Psoas muscle (tissue), 8 donors: ENCODE measurements at places on chromosomes 2 and 18. TPM values are rescaled to one million over a fixed set of nuclear protein-coding genes. Genes with fewer than 3 reads are reported as not detected.

DNA sequence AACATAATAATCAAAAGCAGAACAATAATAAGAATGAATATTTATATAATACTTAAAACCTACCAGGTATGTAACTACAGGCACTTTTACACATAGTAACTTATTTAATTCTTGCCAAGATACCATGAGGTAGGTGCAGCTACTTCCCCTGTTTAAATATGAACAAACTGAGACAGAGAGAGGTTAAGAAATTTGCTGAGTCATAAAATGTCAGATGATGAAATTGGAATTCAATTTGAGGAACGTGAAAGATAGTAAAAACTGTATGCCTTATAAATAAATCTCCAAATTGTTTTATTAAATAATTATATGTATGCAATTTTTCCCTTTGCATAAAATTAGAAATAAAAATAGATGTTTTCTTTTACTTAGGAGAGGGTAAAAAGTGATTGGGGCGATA, 1103.3 kb upstream of the NRXN1 start:
- DNase-seq, result no peak

The RIF1 gene
- 25.1 TPM for total RNA-seq

GRCh38 chr18:44819944-44820510, 139.3 kb downstream of the SETBP1 start:
- DNase-seq, result peak; percentile 95

DNA sequence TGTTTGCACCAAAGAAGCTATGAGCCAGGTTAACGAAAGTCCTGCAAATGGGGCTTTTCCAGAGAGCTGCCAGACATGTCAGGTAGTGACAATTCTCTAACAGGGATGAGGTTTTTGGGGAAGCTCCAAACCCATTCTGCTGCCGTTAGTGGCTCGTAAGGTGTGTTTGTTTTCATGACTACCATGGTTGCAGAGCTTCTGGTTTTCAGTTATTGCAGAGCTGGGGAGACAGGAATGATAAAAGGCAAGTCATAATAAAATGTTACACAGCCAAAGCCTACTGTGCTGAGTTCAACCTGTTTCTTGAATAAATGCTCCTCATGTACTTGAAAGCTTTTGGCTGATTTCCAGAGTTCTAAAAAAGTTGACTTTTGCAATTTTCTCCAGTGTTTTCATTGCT, 209.2 kb upstream of the STK17B start:
- DNase-seq, result no peak

DNA sequence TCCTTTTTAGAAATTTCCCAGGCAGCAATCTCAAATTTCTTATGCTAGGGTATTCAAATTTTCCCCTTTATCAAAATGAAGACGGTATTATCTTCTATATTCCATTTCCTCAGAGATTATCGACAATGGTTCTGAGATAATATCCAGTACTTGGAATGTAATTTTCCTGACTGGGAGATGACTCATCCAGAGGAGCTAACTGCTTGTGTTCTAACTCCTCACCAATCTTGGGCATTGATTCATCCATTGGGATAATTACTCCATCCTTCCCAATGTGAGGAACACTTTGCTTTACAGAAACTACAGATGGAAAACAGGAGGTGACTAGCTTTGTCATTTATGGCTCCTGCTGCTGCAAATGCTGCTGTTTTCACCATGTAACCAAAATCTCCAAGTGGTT, 239.4 kb upstream of the LYPD1 start:
- DNase-seq, result no peak

DNA sequence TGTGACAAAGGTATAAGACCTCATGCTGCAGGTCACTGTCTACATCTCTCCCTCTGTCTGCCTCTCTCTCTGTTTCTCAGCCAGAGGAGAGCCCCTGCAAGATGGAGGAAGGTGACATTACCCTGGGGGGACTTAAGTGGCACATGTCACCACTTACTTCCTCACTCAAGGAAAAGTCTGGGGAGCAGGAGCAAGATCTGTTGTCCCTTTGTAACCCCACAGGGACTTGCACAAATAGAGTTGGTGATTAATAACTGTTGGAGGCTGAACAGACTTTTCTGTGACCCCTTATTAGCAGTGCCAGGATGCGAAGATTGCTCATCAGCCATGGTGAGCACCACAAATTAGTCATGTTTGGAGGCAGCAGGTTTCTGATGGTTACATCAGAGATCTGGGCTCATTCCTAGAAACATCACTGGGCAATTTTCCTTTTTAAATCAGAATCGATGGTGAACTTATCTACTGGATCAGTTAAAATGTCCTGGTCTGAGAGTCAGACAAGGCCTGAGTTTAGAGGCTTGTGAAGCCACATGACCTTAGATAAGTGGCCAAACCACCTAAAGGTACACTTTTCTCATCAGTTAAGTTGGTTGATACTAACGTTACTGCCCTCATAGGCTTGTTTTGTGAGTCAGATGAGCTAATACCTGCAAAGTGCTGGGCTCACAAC, 81.2 kb upstream of the LTBP1 start:
- DNase-seq, result no peak

- DNase-seq, result no peak
Measured at GRCh38 chr2:62432407-62432806, 73.6 kb downstream of the TMEM17 start.

The RUFY4 gene
- not detected for total RNA-seq

GRCh38 chr2:83459456-83459855, 999.6 kb downstream of the SUCLG1 start:
- no peak for DNase-seq

The IL36A gene
- total RNA-seq, result not detected

DNA sequence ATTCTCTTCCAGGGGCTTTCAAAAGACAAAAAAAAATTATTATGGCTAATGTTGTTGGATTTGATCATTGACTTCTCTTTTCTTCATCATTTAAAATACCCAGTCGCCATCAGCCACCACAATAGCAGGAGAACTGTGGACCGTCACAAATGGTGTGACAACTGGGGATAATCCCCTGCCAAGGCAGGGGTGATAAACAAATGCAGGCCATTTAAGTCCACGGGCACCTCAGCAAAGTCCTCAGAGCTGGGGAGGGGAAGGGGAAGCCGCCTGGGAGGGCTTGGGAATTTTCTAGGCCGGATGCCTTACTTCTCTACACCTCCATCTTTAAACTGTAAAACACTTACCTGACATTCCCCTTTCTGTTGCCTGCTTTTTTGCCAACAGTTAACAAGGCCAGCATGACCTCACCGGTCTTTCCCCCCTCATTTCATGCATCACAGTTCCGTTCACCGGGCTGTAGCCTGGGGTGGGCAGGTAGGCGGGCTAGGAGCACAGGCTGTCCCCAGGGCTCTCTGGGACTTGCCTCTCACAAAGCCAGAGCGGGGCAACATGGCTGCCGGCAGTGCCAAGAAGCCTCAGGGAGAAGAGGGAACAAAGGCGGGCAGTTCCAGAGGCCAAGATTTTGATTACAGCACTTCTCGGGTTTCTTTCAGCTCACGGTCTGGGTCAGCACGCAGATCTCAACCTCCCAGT, 820.4 kb downstream of the BCL11A start:
- DNase-seq, result peak; percentile 47

The CCDC148 gene
- total RNA-seq, result not detected

GRCh38 chr2:166329465-166329864, 46.3 kb downstream of the SCN9A start:
- no peak for DNase-seq

The ZEB2 gene
- total RNA-seq, result 23.3 TPM

The ADD2 gene
- total RNA-seq, result 0.85 TPM

- no peak for DNase-seq
Measured at GRCh38 chr18:77487951-77488740, 238.5 kb downstream of the GALR1 start.

- no peak for DNase-seq
Measured at GRCh38 chr2:120622886-120623753, 112.5 kb upstream of the GLI2 start.

The GNLY gene
- total RNA-seq, result 20.0 TPM
